ENCODE measurements at places on chromosomes 3 and 15.

- no peak for DNase-seq
Observed at GRCh38 chr3:40047406-40047805, 238.0 kb downstream of the MYRIP start.

- no peak for DNase-seq
Observed at GRCh38 chr3:58867621-58868020, 182.2 kb downstream of the CFAP20DC start.

DNA sequence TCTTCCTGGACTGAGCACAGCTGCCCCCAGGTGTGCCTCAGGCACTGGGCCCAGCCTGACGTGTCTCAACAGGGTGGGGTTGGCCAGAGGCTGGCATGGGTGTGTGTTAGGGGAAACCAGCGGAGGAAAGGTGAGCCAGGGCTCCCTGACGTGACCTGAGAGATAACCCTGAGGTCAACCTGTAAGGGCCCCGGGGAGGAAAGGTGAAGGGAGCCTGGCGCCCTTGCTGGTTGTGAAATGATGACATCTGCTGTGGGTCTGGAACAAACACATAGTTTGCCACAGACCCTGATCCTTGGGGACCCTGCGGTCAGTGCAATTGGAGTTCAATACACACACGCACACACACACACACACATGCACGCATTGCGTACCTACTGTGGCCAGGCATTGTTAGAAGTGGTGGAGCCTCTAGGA is 100.2 kb upstream of the TLE3 start:
- no peak for DNase-seq

GRCh38 chr15:56719774-56720555 is 13.3 kb downstream of the ZNF280D start:
- DNase-seq, result no peak

- DNase-seq, result no peak
Observed at GRCh38 chr3:46763178-46763577, 45.5 kb upstream of the PRSS50 start.

DNA sequence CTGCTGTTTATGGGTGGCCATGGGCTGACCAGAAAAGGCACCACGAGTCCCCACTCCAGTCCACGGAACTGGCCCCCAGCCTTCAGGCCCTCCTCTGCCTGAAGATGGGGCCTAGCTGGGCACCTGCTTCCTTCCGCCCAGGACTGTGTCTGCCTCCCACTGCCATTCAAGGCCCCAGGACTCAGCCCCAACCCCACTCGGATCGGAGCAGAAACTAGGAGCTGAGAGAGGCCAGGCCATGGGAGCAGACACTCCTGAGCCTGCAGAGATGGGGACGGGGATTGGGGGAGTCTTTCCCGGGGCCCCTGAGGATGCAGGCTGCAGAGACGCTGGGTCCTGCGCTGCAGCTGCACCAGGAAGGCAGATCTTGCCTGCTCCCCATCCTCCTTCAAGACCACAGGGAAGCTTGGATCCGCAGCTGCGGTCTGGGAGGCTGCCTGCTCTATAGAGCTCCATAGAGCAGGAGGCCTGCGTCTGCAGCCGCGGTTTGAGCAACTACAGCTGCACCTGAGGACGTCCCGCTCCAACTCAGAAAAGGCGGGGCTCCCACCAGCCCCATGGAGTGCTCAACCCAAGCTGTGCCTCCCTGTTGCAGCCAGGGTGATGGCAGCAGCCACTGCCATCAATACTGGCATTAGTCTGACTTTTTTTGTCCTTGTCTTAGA is 383.9 kb upstream of the TMCO5A start:
- no peak for DNase-seq

Data from stimulated activated naive CD8-positive, alpha-beta T cell treated with anti-CD3 and anti-CD28 coated beads, Interleukin-15, Interleukin-2, amounts not matched to agents 100 U/mL and 50 U/mL, for 24 hours (primary cell).